ENCODE measurements at places on chromosomes 7 and 10.

- no peak for DNase-seq
Observed at GRCh38 chr7:122273117-122273516, 31.4 kb downstream of the FEZF1 start.

- no peak for DNase-seq
Observed at GRCh38 chr7:29150856-29151255, 4.5 kb upstream of the CPVL start.

GRCh38 chr7:80151274-80151665 is 16.6 kb downstream of the GNAI1 start:
- DNase-seq: no peak

DNA sequence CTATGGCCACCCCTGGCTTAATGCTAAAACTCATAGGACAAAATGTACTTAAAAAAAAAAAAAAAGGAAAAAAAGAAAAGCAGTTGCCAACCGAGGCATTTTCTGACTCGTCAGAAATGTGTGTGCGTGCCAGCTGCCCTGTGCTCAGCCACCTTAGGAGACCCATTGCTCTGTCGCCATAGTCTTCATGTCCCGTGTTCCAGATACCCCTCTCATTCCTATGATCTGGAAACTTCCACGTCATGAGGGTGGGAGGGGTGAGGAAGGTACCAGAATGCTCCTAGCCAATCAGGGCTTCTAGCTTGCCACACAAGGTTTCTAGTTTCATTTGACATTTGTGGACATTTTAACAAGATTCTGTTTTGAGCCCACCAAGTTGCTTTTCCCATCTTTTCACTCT is 212.9 kb downstream of the TCF7L2 start:
- DNase-seq: no peak

GRCh38 chr10:20372748-20373147 is 524.4 kb downstream of the NEBL start:
- DNase-seq: no peak

- no peak for DNase-seq
Observed at GRCh38 chr7:129008645-129009414, 46.1 kb downstream of the TNPO3 start.

DNA sequence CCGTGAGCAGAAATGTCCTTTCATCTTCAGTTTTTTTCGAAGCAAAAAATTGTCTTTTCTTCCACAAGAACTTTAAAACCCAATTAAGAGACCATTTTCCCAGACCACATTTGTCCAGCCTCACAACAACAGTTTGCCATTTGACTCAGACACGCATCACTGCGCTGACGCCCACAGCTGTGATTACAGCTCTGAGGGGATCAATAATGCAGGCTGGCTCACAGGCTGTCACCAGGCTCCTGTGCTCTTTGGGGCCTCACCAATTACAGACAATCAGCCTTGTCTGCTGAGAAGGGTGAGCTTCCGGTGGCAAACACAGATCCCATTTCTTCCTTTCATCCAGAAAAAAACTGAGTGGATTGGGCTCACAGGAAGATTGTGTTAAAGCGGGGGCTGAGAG is 33.3 kb downstream of the DDC start:
- DNase-seq: no peak

DNA sequence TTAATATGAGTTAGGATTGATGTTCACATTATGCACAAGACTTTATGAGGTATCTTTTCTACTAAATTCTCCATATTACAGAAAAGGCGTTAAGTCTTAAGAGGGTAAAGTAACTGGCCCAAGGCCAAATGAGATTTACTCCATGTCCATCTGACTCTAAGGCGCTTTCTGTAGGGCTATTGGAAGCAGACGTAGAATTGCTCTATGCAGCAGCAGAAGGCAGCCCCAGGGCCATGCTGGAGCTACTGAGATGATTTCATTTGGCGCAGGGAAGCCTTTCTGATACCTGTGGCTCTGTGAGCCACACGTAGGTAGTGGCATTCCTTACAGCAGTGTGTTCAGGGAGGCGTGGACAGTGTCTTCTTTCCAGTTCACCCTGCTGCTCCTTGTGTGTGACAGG is 133.1 kb downstream of the SH2D4B start:
- DNase-seq: no peak

- no peak for DNase-seq
Observed at GRCh38 chr10:86522510-86522855, 891 bp upstream of the WAPL start.

DNA sequence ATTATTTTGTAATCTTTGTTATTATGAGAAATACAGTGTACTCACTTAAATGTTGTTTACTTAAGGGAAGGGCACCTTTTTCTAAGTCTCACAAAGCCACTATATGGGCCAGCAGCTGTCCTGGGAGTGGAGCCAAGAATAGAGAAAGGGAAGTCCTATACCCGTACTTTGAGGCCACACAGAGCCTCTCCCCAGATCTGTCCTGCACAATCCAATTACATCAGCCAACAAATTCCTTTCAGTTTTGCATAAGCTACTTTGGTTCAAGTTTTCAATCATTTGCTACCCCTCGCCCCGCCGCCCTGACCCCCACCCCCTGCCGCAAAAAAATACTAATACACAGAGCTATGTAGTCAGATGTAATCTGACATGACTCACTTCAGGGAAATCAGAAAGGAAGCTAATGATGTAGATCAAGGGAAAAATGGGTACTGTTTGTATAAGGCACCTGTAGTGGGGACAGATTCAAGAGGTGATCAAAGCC is 297.4 kb upstream of the NEBL start:
- DNase-seq: no peak

DNA sequence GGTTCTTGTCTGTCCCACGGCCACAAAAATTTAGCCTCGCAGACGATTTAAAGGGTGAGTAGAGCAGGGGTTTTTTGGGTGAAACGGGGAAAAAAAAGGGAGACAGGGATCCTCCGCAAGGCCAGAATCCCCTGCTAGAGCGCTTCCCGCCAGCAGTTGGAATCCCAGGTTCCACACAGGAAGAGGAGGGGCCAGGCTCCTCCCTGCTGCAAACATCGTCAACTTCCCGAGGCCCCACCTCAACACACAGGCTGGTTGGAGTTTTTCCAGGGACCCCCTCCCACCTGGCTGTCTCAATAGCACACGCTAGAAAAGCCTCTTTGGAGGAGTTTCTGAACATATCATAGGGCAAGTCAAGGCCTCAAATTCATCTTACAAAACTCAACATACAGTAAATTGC is 112.7 kb downstream of the MTERF1 start:
- DNase-seq: no peak

DNA sequence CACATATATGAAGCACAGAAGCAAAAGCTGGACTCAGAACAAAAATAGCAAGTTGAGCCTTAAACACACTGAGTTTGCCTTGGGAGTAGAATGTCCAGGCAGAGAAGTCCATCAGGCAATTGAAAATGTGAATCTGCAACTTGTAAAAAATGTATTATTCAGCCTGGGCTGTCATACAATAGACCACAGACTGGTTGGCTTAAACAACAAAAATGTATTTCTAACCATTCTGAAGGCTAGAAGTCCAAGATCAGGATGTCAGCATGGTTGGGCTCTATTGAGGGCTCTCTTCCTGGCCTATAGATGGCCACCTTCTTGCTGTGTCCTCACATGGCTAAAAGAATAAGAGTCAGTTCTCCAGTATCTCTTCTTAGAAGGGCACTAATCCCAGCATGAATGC is 76.5 kb upstream of the CAPZA2 start:
- no peak for DNase-seq

DNA sequence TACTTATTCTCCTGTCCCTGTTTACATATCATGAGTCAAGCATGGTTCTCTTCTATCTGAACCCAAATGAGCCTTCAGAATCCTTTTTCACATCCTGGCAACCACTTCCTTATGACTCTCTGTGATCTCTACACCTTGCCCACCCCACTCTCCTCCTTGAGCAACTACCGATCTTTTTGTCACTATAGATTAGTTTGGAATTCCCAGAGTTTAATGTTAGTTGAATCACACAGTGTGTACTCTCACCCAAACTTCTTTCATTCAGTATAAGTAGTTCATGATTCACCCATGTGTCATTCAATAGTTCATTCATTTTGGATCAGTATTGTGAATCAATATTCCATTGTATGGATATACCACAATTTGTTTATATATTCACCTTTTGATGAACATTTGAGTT is 55.3 kb downstream of the TFAM start:
- DNase-seq: no peak

GRCh38 chr7:132654150-132654549 is 77.9 kb upstream of the PLXNA4 start:
- DNase-seq: no peak

GRCh38 chr7:17009933-17010332 is 128.2 kb upstream of the AGR3 start:
- DNase-seq: no peak

DNA sequence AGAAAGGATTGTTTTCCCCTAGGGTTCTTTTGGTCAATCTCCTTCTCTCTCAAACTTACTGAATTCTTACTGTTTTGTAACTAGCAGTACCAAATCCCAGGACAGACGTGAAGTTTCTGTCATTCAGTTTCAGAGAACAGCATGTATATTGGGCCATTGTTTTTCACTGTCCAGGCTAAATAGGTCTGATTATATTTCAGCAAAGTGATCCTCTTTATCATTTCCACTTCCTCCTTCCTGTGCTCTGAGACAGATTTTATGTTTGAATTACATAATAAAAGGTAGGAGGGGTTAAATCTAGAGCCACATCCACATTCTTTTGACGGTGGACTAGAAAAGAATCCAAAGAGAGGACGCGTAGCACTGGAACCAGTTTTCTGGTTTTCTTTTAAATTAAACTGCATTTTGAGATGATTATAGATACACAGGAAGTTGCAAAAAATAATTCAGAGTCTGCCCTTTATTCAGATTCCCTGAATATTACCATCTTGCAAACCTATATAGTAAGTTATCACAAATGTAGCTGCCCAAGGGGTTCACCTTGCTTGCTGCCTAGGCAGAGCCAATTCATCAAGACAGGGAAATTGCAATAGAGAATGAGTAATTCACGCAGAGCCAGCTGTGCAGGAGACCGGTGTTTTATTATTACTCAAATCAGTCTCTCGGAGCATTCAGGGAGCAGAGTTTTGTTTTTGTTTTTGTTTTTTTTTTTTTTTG is 40.1 kb downstream of the AKR1E2 start:
- DNase-seq: no peak

- peak; percentile 68 for DNase-seq
Observed at GRCh38 chr10:84177541-84178141, 4.0 kb downstream of the GPR15LG start.

- peak; percentile 35 for DNase-seq
Observed at GRCh38 chr10:58531084-58531695, 18.5 kb downstream of the BICC1 start.

GRCh38 chr10:103696411-103697145 is 158.8 kb downstream of the SH3PXD2A start:
- DNase-seq: peak; percentile 61

- no peak for DNase-seq
Observed at GRCh38 chr7:20343941-20344340, 13.2 kb downstream of the ITGB8 start.

GRCh38 chr7:80639011-80639410 is 569 bp downstream of the CD36 start:
- no peak for DNase-seq

DNA sequence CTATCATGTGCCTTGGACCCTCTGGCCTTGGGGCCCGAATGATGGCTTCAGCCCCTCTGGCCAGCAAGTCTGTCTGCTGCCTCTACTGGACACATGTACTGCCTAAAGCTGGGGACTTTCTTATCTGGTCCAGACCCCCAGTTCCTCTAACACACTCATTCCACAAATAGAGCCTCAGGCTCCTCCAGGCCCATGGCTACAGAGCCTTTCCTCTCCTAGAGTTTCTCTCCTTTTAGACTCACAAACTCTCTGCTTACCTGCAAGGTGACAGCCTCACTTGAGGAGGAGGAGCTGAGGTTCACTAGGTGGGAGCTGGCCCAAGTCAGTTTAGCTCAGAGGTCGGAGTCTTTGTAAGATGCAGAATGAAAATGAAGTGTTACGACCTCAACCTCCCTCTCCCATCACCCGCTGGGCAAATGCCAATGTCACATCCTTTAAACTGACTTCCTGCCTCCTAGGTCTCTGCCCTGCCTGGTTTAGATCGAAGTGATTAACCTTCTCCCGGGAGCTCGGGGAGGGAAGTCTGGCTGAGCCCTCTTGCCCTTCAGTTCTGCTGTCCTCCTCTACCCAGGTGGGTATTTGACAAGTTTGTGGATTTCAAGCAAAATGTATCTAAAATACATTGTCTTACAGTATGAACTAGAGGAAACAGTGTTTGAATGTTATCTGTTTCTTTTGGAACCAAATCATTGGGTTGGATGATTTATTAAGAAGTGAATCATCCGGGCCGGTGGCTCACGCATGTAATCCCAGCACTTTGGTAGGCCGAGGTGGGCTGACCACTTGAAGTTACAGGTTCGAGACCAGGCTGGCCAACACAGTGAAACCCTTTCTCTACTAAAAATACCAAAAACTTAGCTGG is 71.9 kb upstream of the TNS3 start:
- no peak for DNase-seq

DNA sequence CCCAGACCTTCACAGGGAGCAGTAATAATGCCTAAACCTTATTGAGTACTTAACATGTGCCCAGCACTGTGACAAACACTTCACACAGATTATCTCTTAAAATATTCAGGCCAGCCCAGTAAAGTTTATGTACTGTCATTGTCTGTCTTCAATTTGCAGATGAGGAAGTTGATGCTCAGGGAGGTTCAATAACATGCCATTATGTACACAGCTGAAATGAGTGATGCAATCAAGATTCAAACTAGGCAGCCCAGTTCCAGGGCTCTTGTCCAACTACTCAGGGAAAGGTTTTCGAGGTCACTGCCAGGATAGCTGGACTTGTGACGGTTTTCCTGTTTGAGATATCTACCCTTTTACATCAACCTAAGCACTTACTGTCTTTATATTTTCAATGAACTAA is 56.1 kb downstream of the AUTS2 start:
- DNase-seq: no peak

- DNase-seq: no peak
Observed at GRCh38 chr7:143512488-143513340, 35.0 kb downstream of the TAS2R41 start.

DNA sequence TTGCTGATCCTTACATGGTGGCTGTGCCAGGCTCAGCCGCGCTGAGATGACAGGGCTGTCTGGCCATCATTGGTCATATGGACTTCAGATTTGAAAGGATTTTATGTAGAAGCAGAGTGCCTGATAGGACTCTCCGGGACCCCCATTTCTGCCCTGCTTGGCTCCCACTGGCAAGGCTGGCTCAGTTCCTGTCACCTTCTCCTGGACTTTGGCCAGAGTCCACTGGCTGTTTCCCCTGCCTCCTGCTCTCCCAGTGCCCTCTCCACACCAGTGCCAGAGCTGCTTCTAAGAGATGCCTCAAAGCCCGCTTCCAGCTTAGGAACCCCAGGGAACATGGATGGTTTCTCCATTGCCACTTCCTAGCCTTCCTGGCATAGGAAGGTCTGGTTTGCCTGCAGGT is 5.1 kb upstream of the SH2D4B start:
- no peak for DNase-seq

DNA sequence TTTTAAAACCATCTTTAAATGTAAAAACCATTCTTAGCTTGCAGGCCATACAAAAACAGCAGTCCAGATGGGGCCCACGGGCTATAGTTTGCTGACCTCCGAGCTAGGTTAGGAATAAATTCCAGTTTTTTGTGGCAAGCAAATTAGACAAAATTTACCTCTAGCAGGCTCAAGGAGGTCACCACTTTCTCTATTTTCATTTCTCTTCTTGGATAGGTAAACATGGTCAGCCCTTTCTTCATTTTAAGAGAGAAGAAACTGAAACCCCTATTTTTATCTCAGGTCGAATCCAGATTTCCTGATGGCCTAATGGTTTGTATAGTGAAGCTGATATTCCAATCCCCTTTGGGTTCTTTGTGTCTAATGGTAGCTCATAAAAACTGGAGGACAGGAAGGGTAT is 10.7 kb downstream of the IKZF5 start:
- DNase-seq: no peak

GRCh38 chr10:46288601-46289206 is 1.9 kb downstream of the ANTXRL start:
- DNase-seq: no peak
